ENCODE measurements at places on chromosomes 4 and X.

- no peak for DNase-seq
Measured at GRCh38 chr4:31051565-31051964, 331.4 kb downstream of the PCDH7 start.

DNA sequence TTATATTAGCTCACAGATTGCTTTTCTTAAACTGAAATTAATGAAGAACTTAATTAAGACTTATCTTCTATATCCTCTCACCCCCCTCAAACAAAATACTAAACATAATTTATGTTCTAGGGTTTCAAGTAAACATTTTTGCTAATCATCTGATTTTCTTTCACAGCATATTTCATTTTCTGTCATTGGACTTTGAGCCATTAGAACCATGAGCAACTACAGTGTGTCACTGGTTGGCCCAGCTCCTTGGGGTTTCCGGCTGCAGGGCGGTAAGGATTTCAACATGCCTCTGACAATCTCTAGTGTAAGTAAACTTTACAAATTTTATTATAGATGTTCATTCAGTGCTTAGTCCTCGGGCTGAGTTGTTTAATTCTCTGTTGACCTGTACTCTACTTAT is 3.3 kb downstream of the PDLIM5 start:
- DNase-seq = peak; percentile 80

DNA sequence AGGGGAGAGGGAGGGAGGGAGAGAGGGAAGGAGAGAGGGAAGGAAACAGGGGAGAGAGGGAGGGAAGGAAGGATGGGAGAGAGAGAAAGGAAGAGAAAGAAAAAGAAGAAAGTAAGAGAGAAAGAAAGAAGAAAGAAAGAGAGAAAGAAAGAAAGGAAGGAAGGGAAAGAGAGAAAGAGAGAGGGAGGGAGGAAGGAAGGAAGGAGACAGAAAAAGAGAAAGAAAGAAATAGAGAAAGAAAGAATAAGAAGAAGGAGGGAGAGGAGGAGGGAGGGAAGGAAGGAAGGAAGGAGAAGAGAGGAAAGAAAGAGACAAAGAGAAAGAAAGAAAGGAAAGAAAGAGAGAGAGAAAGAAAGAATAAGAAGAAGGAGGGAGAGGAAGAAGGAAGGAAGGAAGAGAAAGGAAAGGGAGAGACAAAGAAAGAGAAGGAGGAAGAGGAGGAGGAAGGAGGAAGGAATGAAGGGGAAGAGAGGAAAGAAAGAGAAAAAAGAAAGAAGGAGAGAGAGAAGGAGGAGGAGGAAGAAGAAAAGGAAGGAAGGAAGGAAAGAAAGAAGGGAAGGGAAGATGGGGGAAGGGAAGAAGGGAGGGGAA is 189.6 kb downstream of the PARM1 start:
- DNase-seq = no peak

DNA sequence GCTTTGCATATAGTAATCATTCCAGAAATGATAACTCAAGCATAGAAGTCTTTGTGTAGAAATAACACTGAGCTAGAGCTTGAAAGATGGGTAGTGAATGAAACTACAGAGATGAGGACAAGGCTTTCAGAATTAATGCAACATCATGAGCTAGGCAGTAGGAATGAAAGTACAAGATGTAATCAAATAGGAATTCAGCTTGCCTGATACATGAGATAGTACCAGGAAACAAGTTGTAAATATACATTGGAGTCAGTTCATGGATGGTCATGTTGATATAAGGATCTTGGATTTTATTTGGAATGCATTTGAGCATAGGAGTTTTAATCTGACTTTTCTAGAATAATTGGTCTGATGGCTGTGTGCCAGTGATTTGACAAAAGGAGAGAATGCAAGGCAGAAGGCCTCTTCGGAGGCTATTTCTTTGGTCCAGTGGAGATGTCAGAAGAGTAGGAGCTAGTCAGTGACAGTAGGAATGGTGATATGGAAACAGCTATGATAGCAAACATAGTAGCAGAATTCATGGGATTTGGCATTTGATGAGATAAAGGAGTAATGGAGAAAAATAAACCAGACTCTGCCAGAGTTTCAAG is 206.4 kb upstream of the PACRGL start:
- DNase-seq = peak; percentile 90

DNA sequence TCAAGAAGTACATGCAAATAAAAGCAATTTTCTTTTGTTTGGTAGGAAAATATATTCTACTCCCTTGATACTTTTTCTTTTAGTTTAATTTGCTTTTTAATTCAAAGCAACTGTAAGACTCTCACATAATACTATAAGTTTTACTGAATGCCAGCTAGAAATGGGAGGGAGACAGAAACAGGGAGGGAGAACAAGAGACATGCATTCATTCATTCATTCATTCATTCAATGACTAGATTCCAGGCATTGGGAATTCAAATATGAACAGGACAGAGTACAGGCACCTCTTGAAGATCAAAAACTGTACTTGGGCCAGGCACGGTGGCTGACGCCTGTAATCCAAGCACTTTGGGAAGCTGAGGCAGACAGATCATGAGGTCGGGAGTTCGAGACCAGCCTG is 85.6 kb downstream of the THOC2 start:
- DNase-seq = no peak

GRCh38 chr4:10028910-10029309 is 7.6 kb upstream of the SLC2A9 start:
- DNase-seq = peak; percentile 53

GRCh38 chr4:23579166-23579565 is 310.7 kb downstream of the PPARGC1A start:
- no peak for DNase-seq

- no peak for DNase-seq
Measured at GRCh38 chr4:11743976-11744375, 315.3 kb upstream of the HS3ST1 start.

DNA sequence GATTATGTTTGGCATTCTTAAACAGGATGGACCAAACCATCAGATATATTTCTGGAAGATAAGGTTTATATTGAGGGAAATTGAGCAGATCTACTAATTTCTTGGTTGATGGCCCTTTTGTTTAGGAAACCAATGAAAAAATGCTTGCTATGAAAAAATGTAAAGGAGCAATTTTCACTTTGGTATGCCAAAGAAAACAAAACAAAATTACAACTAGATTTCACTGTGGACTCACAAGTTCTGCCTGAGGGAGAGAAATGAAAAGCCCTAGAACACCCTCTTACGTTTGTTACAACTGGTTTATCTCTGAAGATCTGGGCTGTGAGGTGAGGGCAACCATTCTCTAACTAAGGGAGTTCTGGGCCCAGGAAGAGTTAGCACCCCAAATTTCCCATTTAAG is 122.5 kb upstream of the IL15 start:
- DNase-seq = peak; percentile 36
